ENCODE measurements at places on chromosomes 4 and X.

- DNase-seq = no peak
Measured at GRCh38 chr4:76748649-76749048, 149.3 kb downstream of the SOWAHB start.

- DNase-seq = no peak
Measured at GRCh38 chr4:70943114-70943513, 40.9 kb downstream of the MOB1B start.

GRCh38 chr4:3246458-3247398, 2.2 kb upstream of the MSANTD1 start:
- no peak for DNase-seq

DNA sequence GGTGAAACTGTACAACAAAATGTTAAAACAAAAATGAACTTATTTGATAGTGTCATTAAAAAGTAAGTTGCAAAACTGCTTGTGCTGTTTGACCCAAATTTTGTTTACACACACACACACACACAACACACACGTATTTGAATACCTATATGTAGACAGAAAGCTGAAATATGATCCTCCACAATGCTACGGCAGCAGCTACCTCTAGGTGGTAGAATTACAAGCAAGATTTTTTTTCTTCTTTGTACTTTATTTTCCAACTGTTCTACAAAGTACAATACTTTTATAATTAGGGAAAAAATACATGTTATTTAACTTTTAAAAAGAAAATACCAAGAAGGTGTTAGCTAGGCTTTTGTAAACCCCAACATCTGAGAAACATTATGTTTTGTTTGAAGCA, 1.2 kb downstream of the CYTL1 start:
- DNase-seq = no peak

- no peak for DNase-seq
Measured at GRCh38 chr4:101157415-101158133, 189.8 kb downstream of the PPP3CA start.

DNA sequence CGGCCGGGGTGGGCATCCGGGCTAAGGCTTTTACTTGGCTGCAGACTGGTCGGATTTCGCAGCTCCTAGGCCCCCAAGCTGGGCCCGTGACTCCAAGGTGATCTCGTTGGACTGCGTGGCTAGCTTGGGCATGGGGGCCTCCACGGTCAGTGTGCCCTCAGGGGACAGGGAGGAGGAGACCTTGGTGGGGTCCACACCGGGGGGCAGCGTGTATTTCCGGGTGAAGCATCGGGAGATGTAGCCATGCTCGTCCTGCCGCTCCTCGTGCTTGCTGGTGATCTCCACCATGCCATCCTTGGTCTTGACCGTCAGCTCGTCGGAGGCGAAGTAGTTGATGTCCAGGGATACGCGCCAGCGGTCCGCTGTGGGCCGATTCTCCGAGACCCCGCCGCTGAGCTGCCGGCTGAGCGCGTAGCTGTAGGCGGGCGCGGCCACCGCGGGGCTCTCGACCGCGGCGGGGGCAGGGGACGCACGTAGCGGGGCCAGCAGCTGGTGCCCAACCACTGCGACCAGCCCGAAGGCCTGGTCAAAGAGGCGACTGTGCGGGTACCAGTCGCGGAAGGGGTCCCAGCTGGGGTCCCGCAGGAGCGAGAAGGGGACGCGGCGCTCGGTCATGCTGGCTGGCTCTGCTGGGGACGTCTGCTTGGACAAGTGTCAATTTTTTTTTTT, 881 bp upstream of the CACNA1F start:
- DNase-seq = no peak

GRCh38 chrX:110671068-110671803, 124.4 kb downstream of the CHRDL1 start:
- no peak for DNase-seq

DNA sequence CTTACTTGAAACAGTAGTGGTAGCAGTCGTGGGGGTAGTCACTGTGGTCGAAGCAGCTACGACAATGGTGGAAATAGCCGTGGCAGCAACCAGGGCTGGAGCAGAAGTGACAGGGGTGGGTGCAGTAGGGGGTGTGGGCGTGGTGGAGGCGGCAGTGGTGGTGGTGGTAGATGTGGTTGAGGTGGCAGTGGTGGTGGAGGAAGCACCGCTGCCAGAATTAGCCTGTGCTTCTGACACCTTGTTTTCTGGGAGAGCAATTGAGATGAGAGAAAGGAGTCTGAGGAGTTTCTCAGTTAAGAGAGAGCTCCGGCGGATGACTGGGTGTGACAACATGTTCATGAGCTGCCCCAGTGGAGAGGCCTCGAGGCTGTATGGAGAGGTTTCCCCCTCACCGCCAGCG, 113.5 kb upstream of the HSD17B10 start:
- DNase-seq = no peak

GRCh38 chrX:154546354-154547244, at the start of gene G6PD:
G6PD (minus strand) TSS chrX:154546846; CDS start chrX:154546155, 691 bp downstream.
- no peak for DNase-seq

DNA sequence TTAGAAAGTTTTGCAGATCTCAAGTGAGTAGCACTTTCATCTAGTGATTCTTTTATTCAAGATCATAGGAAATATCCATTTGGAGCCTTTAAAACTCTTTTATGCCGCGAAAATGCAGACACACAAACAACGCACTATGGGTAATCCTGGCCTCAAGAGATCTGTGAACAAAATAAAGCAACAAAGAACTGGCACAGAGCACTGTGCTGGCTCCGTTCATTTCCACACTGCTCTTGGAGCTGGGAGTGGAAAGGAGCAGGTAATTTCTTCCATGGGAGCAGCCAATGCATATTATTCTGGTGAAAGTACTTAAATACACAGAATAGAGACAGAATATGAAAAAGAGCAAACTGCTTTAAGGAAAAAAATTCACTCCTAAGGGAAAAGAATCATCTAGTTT, 172.7 kb upstream of the FRG1 start:
- DNase-seq = no peak
